ENCODE measurements at places on chromosomes 5 and 9.

GRCh38 chr5:41509399-41510175 lies 814 bp downstream of the PLCXD3 start:
- DNase-seq = no peak

DNA sequence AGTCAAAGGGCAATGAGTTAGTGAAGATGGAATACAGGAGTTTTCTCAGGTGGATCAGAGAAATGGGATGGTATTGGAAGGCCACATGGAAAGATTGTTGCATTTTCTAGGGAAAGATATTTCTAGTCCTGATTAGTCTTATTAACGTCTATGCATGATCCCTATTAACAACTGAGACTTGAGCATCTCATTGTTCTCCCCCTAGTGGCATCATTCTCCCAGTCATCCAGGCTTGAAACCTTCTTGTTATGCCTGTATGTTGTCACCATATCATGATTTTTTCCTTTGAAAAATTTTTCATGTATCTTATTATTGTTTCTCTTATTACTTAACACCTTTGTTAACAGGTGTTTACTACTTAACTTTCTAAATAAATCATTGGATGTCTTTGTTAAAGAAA lies 34.4 kb downstream of the KIF2A start:
- DNase-seq = no peak

DNA sequence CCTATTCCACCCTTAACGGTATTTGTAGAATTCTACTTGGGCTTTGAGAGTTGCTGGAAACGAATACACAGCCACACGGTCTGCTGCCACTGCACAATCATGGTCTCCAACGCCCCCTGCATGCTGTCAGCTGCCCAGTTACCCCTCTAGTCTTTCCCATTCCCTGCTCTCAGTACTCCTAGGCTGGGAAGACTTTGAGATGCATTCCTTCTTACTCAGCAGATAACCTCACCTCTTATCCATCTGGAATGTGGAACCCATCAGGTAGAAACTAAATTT lies 92.8 kb downstream of the ANKH start:
- no peak for DNase-seq

DNA sequence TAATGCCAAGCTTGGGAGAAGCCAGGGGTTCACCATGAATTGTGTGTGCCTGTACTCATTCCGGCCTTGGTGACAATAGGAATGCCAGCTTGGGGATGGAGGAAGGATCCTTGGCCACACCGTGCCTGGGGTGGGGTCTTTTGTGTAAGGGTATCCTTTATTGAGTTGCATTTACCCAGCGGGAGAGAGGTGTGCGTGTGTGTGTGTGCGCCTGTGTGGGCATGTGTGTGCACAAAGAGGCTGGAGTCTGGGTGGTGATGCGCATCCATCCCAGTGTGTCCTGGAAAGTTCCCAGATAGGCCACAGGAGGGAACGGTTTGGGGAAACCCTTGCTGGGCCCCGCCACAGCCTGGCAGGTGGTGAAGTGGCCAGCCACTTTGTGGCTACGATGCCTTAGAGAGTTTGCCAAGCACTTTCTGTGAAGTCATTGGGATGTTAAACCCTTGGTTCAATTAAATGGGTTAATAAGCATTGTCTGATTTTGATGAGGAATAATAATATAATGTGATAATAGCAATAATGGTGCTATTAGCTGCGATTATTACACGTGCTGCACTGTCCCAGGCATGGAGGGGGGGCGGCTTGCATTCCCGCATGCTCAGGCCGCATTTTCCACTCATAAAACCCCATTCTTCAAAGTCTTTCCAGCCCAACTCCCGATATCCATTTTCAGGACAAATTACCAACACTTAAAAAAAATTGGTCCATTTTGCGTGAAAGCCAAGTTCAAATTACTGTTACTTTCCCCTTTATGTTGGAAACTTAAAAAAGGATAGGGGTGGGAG lies 13.7 kb downstream of the PITX1 start:
- no peak for DNase-seq

- no peak for DNase-seq
These were observed 89.9 kb downstream of the PAM start for GRCh38 chr5:102845041-102845440.

DNA sequence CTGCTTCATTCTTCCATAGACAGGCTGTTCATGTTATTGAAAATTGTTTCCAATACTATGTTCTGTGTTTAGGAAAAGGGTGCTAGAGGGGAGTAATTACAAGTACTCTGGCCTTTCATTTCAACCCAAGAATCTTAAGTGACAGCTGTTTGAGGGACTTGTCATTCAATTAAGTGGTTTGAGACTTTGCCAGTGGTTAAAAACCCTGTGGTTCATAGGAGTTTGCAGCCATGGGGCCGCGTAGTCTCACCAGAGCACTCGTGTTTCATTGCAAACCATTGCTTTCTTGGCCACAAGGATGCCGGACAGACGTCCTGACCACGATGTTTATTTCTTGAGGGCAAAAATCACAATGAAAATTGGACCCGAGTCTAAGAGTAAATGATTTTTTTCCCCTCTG lies 248.8 kb downstream of the NNT start:
- DNase-seq = peak; percentile 9

DNA sequence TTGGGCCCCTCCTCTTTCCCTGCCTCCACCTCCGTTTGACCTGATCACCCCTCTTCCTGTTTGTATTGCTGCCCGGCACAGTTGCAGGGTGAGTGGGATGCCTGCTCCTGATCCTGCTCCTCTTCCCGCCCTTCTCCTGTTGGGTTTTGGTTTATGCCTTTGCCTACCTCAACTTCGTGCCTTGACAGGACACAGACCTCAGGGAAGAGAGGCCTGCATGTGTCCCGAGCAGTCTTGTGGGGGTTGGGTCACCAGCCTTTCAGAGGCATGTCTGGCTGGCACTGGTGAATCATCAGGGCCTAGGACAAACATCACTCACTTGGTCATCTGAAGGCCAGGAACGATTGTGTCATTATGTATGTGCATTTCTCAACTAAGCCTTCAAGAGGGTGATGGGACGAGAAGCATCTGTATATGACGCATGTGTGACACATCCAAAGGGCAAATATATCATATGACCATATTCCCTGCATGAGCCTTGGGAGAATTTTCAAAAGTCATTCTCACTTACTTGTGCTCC lies 56.9 kb downstream of the NPR3 start:
- DNase-seq = no peak

GRCh38 chr9:132042324-132042723 lies 37.3 kb downstream of the MED27 start:
- DNase-seq = peak; percentile 83

DNA sequence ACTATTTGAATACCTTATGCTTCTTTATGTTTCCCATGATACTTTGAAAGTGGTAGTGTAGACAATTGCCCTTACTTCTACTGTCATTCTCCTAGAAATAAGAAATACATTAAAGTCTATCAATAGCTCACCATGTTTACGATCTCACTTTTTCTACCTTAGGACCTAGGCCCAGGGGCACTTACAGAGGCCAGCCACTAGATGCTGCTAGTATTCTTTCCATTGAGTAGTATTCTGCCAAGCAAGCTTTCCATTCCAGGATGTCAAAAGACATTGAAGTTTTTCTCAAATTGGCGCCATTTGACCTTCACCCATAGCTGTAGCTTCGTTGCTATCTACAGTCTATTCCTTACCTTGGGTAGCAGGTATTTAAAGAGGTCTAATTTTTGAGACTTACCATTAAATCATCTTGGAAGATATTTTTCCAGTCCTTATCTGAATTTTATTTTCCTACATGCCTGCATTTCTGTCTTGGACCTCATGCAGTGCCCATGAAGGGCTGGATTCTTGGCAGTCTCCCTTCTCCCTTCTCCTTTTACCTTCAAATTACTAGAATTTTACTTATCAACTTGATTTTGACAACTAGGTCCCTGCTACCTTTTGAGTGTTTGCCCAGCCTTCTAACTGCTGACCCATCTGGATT lies 246.0 kb upstream of the NUDT12 start:
- peak; percentile 40 for DNase-seq

DNA sequence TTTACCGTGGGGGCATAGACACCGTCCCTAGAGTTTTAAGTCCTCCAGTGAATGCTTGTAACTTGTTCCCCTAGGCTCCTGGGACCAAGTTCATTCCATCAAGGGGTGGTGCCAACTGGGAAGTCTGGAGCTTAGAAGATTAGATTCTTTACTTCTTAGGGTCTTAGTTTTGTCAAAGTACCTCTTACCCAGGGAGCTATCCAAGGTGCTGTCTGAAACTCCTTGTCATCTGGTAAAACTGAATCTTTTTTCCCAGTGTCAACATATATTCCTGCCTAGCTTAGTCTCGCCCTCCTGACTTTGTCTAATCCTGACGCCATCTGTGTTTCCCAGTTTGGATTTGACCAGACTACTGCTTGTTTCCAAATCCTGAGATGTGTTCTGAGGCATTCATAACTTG lies 41.6 kb downstream of the MAMDC2 start:
- peak; percentile 47 for DNase-seq

- DNase-seq = no peak
These were observed 449.8 kb downstream of the ARHGEF28 start for GRCh38 chr5:74075501-74076484.

DNA sequence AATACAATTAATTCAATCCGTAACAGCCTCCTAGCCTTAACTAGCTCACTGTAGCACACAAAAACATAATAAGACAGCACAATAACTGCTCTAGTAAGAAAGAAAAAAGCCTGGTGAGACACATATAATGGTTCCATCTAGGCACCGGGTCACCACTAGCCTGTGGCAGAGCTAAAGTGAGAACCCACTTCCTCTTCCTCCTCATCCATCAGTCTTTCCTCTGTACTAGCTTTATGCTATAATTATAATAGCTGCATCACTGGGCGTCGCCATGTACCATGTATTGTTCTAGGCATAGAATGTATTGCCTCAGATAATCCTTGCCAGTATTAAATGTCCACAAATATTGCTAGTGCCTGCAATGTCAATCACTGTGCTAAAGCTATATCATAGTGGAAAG lies 23.1 kb downstream of the ADRB2 start:
- DNase-seq = no peak

- no peak for DNase-seq
These were observed 219.1 kb upstream of the PCSK5 start for GRCh38 chr9:75671354-75671753.

DNA sequence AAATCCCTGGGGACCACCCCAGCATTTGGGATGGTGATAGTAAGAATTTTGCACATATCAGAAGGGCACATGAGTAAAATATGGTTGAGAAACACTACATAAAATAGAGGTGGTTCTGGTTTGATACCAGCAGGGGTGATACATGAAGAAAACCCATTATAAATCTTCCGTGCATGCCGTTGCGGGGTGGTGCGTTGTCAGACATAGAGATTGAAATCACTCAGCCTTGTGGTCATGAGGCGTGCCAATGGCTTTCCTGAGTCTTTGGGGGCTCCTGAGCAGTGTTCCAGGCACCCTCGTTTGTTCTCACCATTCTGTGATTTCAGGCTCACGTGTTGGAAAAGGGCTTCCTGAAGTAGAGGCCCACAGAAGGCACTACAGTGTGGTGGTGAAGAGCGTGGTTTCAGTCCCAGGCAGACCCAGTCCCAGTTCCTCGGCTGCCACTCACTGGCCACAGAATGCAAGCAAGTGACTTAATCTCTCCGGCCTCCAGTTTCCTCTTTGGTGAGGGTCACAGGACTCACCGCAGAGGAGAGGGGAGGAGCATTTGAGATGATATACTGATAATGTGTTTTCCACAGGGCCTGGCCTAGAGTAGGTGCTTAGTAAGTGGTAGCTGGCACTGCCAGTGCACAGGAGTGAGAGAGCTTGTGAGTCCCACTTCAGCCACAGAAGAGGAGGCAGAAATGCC lies 20.5 kb upstream of the GLRX start:
- DNase-seq = no peak

GRCh38 chr5:35172533-35172932 lies 57.8 kb downstream of the PRLR start:
- DNase-seq = no peak

GRCh38 chr5:139763930-139764791 lies 31.4 kb upstream of the PSD2 start:
- DNase-seq = no peak

DNA sequence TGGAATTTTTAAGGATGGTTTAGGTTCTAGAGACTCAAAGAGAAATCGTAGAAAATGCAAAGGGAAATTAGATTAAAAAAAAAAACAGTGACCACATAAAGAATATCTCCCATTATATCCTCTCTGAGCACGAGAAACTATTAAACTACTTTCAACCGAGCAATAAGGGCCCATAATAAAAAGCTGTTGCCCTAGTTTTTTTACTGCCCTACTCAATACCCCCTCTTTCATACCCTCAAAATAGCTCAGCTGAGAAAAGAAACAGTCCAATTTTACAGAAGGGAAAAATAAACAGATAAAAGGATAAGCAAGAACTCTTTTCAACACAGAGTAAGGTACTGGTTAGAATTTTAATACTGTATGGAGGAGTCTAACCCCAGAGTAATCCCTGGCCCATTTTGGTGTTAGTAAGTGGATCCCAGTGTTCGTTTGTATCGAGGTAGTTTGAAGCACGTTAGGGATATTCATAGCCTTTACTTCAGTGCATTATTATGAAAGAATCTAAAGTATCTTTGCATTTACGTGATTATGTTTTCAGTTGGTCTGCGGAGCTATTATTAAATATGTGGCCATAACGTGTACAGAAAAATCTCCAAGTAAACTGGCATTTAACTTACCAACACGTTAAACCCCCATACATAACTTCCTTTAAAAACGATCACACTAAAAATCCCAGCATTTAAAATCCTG lies 980 bp upstream of the RHOBTB3 start:
- no peak for DNase-seq

DNA sequence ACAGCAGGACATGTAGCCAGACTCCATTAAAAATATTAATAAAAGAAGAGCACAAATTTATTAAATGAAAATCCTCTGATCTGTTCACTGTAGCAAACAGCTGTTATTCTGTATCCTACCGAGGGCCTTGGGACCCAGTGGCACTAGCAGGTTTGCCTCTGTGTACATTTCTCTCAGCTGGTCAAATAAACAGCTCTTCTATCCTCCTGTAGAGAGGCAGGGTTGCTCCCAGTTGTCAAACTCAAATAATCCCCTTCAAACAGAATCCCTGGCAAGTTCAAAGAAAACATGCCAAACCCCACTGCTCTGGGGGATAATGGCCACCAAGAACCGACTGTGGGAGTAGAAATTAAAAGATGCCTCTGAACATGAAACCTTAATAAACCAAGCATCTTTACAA lies 1262.0 kb upstream of the DMAC1 start:
- DNase-seq = no peak

GRCh38 chr9:21104787-21105186 lies 27.0 kb upstream of the IFNB1 start:
- no peak for DNase-seq

DNA sequence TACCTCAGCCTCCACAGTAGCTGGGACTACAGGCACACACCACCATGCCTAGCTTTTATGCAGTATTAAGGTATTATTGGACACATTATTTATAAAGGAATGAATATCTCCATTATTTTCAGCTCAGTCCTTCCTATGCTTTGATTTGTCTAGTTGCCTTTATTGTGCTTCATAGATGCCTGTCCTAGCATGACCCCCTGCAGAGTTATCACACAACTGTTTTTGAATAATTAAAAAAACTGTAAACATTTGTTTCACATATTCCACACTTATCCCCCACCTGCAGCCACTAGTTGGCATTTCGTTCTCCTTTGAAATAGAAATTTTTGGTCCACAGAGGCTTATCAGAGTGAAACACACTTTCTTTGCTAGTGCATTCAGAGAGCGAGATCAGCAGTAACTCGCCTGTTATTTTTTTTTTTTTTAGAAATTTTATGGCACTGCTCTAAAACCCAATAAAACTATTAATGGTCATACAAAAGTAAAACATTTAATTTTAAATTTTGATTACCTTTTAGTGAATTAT lies 151.8 kb upstream of the RASA1 start:
- DNase-seq = no peak

- no peak for DNase-seq
These were observed 2.0 kb upstream of the LCN10 start for GRCh38 chr9:136744773-136745172.

All from astrocyte of the cerebellum (primary cell).